ENCODE measurements at places on chromosomes 3 and 15. TPM values are rescaled to one million over a fixed set of nuclear protein-coding genes. Genes with fewer than 3 reads are reported as not detected.

GRCh38 chr3:99620077-99620767, 18.2 kb upstream of the COL8A1 start:
- DNase-seq: no peak

GRCh38 chr15:52414936-52415335, 113.7 kb downstream of the MYO5A start:
- no peak for DNase-seq

Gene IL1RAP
- total RNA-seq: 18.8 TPM

- no peak for DNase-seq
Observed at GRCh38 chr3:62065985-62066693, 307.2 kb downstream of the FEZF2 start.

GRCh38 chr3:133895208-133896001, at the start of gene RAB6B:
RAB6B (minus strand) TSS chr3:133895882; CDS start chr3:133895466, 416 bp downstream.
- DNase-seq: peak; percentile 30

- DNase-seq: peak; percentile 91
Observed at GRCh38 chr15:101251830-101252820, at the start of gene CHSY1. CHSY1 (minus strand) TSS chr15:101252048; CDS start chr15:101251456, 592 bp downstream.

Gene NEK10
- 0.29 TPM for total RNA-seq

Gene DNAH12
- not detected for total RNA-seq

GRCh38 chr15:93026380-93026817, 62.6 kb downstream of the RGMA start:
- no peak for DNase-seq

DNA sequence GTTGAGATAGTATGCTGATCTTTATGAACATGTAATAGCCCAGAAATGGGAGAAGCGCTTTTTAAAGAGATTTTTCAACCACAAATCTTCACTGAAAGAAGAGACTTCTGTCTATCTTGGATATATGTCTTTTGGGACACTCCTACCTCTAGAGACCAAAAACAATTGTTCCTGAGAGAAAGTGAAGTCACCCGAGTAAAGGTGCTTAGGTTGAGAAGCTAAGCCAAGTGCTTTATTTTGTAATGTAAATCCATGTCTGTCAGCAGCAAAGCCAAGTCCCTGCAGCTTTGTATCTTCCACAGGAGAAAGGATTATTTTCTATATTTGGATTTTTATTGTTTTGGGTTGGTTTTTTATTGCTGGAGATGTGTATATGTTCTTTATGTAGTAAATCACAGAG, 32.1 kb upstream of the B3GALNT1 start:
- DNase-seq: no peak

Gene CKMT1B
- total RNA-seq: 0.18 TPM

Gene SMAD6
- 0.41 TPM for total RNA-seq

Gene NRROS
- total RNA-seq: 26.5 TPM

Gene THBS1
- total RNA-seq: 1.1 TPM

Gene CRBN
- total RNA-seq: 33.7 TPM

- DNase-seq: no peak
Observed at GRCh38 chr15:88497109-88497765, 29.7 kb downstream of the MRPS11 start.

Gene PLA2G4E
- total RNA-seq: not detected
